ENCODE measurements at places on chromosomes 1 and 21. TPM values are rescaled to one million over a fixed set of nuclear protein-coding genes. Genes with fewer than 3 reads are reported as not detected.
A peak's percentile ranks its signal among the peaks of the same experiment; 100 is the strongest.

GRCh38 chr1:90723590-90724108 is 6.5 kb upstream of the BARHL2 start:
- H3K36me3 ChIP-seq: no peaks in the 10 kb centered on the region
- peaks cover 99% of the 10 kb centered on the region for H3K27me3 ChIP-seq
- peaks cover 2% of the 10 kb centered on the region for H3K4me1 ChIP-seq
- H3K27ac ChIP-seq: no peak overlapping the region

GRCh38 chr1:48236716-48237470 is 14.4 kb downstream of the SLC5A9 start:
- DNase-seq: peak; percentile 26
- H3K27me3 ChIP-seq: no peaks in the 10 kb centered on the region
- H3K27ac ChIP-seq: no peak overlapping the region
- no peaks in the 10 kb centered on the region for H3K36me3 ChIP-seq
- H3K4me3 ChIP-seq: no peak overlapping the region
- H3K4me1 ChIP-seq: no peaks in the 10 kb centered on the region

GRCh38 chr1:206568256-206568655 is 44.0 kb downstream of the EIF2D start:
- no peaks in the 10 kb centered on the region for H3K36me3 ChIP-seq
- H3K27me3 ChIP-seq: peaks cover 7% of the 10 kb centered on the region
- DNase-seq: no peak
- no peak overlapping the region for H3K27ac ChIP-seq
- H3K4me3 ChIP-seq: no peak overlapping the region
- peaks cover 5% of the 10 kb centered on the region for H3K4me1 ChIP-seq

S100A7A gene
- not detected for polyA plus RNA-seq

TRIM45 gene
- 3.1 TPM for polyA plus RNA-seq

BTF3L4 gene
- polyA plus RNA-seq: 25.1 TPM

DNA sequence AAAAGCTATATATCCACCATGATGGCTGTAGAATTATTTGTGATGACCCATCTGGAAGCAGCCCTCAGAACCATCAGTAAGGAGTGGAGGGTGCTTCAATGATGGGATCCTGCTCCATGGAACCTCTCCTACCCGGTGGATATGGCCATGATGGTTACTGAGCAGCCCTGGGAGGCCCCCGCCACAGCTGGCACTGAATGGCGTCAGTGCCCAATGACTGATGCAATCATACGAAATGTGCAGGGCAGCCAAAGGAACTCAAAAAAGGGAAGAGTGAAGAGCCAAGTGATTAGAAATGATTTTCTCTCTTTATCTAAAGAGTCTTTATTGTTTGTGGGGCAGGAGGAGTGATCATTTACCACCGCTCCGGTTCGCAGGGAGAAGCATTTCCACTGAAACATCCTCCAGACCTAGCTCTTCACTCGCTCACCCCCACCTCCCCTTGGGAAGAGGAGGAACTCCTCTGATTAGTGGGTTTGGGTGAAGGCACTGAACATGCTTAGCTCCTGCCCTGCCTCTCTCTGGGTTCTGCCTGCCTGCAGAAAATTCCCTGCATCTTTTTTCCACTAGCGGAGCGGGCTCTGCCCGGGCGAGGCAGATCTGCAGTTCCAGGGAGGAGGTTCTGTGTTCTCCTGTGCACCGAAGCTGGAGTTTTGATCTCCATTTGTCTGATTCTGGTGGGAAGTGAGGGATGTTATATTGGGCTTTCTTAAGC is 260.3 kb downstream of the GRIK3 start:
- peaks cover 13% of the 10 kb centered on the region for H3K27me3 ChIP-seq
- DNase-seq: no peak
- no peaks in the 10 kb centered on the region for H3K36me3 ChIP-seq
- no peaks in the 10 kb centered on the region for H3K4me1 ChIP-seq

PPFIA4 gene
- 0.17 TPM for polyA plus RNA-seq

DNA sequence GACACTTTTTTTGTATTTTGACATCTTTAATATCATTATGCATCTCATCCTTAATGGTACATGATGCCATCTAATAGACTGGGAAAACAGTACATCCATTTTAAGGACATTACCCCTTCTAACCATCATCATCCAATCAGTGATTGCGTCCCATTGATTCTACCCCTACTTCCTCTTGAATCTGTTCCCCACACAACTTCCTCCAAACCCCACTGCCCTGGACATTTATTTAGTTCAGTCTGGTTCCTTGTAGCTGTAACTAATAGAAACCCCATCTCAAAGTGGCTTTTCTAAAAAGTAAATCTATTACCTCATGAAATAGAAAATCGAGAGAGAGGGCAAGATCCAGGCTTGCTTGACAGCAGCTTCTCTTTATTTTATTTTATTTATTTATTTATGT is 2.1 kb upstream of the ITLN1 start:
- no peaks in the 10 kb centered on the region for H3K36me3 ChIP-seq
- H3K4me1 ChIP-seq: peaks cover 4% of the 10 kb centered on the region
- DNase-seq: no peak
- H3K27ac ChIP-seq: no peak overlapping the region
- H3K27me3 ChIP-seq: no peaks in the 10 kb centered on the region
- H3K4me3 ChIP-seq: no peak overlapping the region

- no peaks in the 10 kb centered on the region for H3K36me3 ChIP-seq
- DNase-seq: peak; percentile 40
- no peak overlapping the region for H3K4me3 ChIP-seq
- H3K27ac ChIP-seq: no peak overlapping the region
These were observed 226.8 kb downstream of the LMX1A start for GRCh38 chr1:165129568-165130164.

ATP1A2 gene
- polyA plus RNA-seq: not detected

GRCh38 chr1:77438236-77438913 is 156.6 kb downstream of the AK5 start:
- no peaks in the 10 kb centered on the region for H3K27me3 ChIP-seq
- peaks cover 3% of the 10 kb centered on the region for H3K4me1 ChIP-seq
- no peak overlapping the region for H3K4me3 ChIP-seq
- peak; percentile 84 for DNase-seq
- H3K36me3 ChIP-seq: no peaks in the 10 kb centered on the region

THEMIS2 gene
- polyA plus RNA-seq: 15.7 TPM

- no peaks in the 10 kb centered on the region for H3K27me3 ChIP-seq
- H3K4me1 ChIP-seq: peaks cover 12% of the 10 kb centered on the region
- DNase-seq: peak; percentile 71
- H3K4me3 ChIP-seq: no peak overlapping the region
- no peak overlapping the region for H3K27ac ChIP-seq
These were observed 4.8 kb downstream of the AGO3 start for GRCh38 chr1:35935442-35936388.

GRCh38 chr1:18009478-18009961 is 98.1 kb upstream of the IGSF21 start:
- DNase-seq: no peak
- H3K4me3 ChIP-seq: no peak overlapping the region
- H3K4me1 ChIP-seq: no peaks in the 10 kb centered on the region

- peak overlapping the region; percentile 1 for H3K4me3 ChIP-seq
- no peaks in the 10 kb centered on the region for H3K36me3 ChIP-seq
- H3K4me1 ChIP-seq: peaks cover 22% of the 10 kb centered on the region
- peak; percentile 92 for DNase-seq
- H3K27ac ChIP-seq: peak overlapping the region; percentile 87
These were observed 31.8 kb downstream of the KCNK2 start for GRCh38 chr1:215114154-215114933.

DNA sequence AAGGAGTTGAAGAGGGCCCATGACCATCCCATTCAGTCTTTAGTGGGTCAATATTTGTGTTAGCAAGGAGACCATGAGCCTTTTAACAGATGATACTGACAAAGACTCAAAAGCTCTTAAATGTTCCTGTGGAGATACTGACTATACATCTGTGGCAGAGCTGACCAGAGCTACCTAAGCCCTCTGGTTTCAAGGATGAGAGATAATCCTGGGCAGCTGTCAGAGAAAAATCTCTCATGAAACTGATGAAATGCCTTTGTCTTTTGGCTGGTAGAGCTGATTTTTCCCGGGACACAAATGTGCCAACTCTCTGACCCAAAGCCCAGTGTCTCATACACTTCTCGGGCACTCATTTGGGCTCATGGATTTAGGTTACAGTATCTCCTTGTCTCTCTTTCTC is 100.9 kb downstream of the XCL2 start:
- H3K4me1 ChIP-seq: no peaks in the 10 kb centered on the region
- no peaks in the 10 kb centered on the region for H3K27me3 ChIP-seq
- no peaks in the 10 kb centered on the region for H3K36me3 ChIP-seq
- H3K4me3 ChIP-seq: no peak overlapping the region
- no peak for DNase-seq

APCS gene
- not detected for polyA plus RNA-seq

- DNase-seq: no peak
- no peaks in the 10 kb centered on the region for H3K4me1 ChIP-seq
- no peaks in the 10 kb centered on the region for H3K36me3 ChIP-seq
- peaks cover 7% of the 10 kb centered on the region for H3K27me3 ChIP-seq
These were observed 3.8 kb upstream of the SLAMF9 start for GRCh38 chr1:159957824-159958268.

GRCh38 chr1:27598295-27598687 is 5.7 kb downstream of the AHDC1 start:
- no peak for DNase-seq
- H3K36me3 ChIP-seq: no peaks in the 10 kb centered on the region
- no peak overlapping the region for H3K4me3 ChIP-seq

KCNJ10 gene
- polyA plus RNA-seq: not detected

GRCh38 chr1:103859721-103860120 is 110.0 kb downstream of the AMY1C start:
- no peak overlapping the region for H3K4me3 ChIP-seq
- H3K36me3 ChIP-seq: no peaks in the 10 kb centered on the region
- H3K27ac ChIP-seq: no peak overlapping the region
- no peak for DNase-seq

- no peak overlapping the region for H3K4me3 ChIP-seq
- no peaks in the 10 kb centered on the region for H3K4me1 ChIP-seq
- H3K27ac ChIP-seq: no peak overlapping the region
- H3K27me3 ChIP-seq: no peaks in the 10 kb centered on the region
- no peak for DNase-seq
- H3K36me3 ChIP-seq: no peaks in the 10 kb centered on the region
These were observed 84.1 kb downstream of the DMRTB1 start for GRCh38 chr1:53543130-53543777.

VHLL gene
- polyA plus RNA-seq: not detected

DNA sequence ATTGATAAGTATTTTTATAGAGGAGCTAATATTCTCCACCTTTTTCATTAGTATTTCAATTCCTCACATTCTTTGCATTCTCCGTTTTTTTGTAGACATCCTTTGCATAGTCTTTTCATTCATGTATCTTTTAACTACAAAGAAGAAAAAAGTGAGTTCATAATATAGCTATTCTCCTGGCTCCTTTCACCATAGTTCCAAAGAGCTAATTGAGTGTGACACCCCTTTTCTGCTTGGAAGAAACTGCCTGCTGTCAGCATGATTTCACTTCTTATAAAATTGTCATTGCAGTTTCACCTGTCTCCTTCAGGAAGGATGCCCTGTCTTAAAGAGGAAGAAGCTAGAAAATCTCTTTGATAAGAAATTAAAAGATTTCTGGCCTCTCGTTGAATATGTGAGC is 991.1 kb downstream of the KCNT2 start:
- DNase-seq: no peak
- H3K4me3 ChIP-seq: no peak overlapping the region
- no peaks in the 10 kb centered on the region for H3K4me1 ChIP-seq
- no peaks in the 10 kb centered on the region for H3K27me3 ChIP-seq
- H3K36me3 ChIP-seq: no peaks in the 10 kb centered on the region

GRCh38 chr1:17201201-17202021 is 3.5 kb upstream of the PADI1 start:
- no peak for DNase-seq
- H3K36me3 ChIP-seq: no peaks in the 10 kb centered on the region
- no peak overlapping the region for H3K27ac ChIP-seq
- H3K4me1 ChIP-seq: no peaks in the 10 kb centered on the region
- no peaks in the 10 kb centered on the region for H3K27me3 ChIP-seq

- no peaks in the 10 kb centered on the region for H3K4me1 ChIP-seq
- no peak overlapping the region for H3K4me3 ChIP-seq
- no peak for DNase-seq
- H3K27ac ChIP-seq: no peak overlapping the region
These were observed 69.0 kb downstream of the ATP1B1 start for GRCh38 chr1:169175461-169175860.

- H3K36me3 ChIP-seq: no peaks in the 10 kb centered on the region
- DNase-seq: peak; percentile 83
- peak overlapping the region; percentile 4 for H3K4me3 ChIP-seq
- peaks cover 42% of the 10 kb centered on the region for H3K4me1 ChIP-seq
These were observed 3.5 kb upstream of the PRDX6 start for GRCh38 chr1:173473599-173474011.

SLC45A1 gene
- polyA plus RNA-seq: 1.7 TPM

- no peak for DNase-seq
- H3K36me3 ChIP-seq: no peaks in the 10 kb centered on the region
- peaks cover 14% of the 10 kb centered on the region for H3K4me1 ChIP-seq
- no peaks in the 10 kb centered on the region for H3K27me3 ChIP-seq
These were observed 4.7 kb upstream of the RNPC3 start for GRCh38 chr1:103520822-103521221.

IL10 gene
- polyA plus RNA-seq: not detected

- DNase-seq: no peak
- peaks cover 3% of the 10 kb centered on the region for H3K36me3 ChIP-seq
- no peak overlapping the region for H3K27ac ChIP-seq
- H3K4me3 ChIP-seq: no peak overlapping the region
- H3K4me1 ChIP-seq: peaks cover 24% of the 10 kb centered on the region
These were observed 2.2 kb upstream of the VPS45 start for GRCh38 chr1:150065184-150065871.

DNA sequence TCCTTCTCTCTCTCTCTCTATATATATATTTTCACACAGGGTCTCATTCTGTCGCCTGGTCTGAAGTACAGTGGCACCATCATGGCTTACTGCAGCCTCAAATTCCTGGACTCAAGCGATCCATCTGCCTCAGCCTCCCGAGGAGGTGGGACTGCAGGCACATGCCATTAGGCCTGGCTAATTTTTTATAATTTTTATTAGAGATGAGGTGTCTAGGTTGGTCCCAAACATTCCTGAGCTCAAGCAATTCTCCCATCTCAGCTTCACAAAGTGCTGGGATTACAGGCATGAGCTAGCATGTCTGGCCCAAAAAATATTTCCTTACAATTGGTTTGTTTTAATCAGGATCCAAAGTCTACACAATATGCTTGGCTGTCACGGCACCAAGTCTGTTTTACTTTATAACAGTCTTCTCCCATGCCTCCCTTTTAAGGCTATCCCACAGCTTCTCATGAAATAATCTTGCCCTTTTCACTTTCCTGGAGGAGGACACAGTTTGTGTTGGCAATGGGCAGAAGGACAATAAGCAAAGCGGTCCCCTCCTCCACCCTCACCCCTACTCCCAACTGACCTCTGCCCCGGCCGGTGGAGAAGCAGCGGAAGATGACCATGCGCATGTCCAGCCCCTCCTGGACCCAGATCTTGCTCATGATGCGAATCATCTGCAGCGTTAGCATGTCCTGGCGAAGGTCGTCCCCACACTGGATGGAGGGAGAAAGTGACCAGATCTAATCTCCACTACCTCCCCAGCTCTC is 28.2 kb upstream of the PPP1R15B start:
- peaks cover 42% of the 10 kb centered on the region for H3K4me1 ChIP-seq
- H3K36me3 ChIP-seq: peaks cover 42% of the 10 kb centered on the region
- DNase-seq: no peak
- no peaks in the 10 kb centered on the region for H3K27me3 ChIP-seq
